ENCODE measurements at places on chromosomes 13 and 19.

- no peak for DNase-seq
Measured at GRCh38 chr13:97371486-97372109, 62.4 kb upstream of the RAP2A start.

DNA sequence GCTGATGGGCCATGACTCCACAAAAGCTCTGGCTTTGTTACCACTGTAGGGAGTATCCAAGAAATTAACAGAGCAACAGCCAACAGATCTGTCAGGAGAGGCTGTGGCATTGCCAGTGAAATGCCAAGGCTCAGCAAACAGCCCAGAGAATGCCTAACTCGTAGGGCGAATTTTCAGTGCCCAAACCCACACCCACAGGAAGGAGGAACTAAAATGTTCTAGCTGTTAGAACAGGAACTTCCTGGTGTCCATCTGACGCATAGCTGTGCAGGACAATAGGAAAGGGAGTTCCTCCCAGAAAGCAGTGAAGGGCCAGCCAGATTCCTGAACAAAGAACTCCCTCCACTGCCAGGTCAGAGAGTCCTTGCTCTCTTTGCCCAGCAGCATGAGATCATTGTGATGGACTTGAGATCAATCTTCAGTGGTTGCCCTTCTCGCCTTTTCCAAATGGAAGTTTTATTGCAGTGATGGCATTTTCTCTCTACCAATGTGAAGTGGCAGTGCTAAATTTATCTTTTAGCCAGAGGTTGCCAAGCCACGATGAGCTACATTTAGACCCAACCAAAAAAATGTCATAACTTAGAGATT lies 224.2 kb upstream of the STARD13 start:
- no peak for DNase-seq

GRCh38 chr19:35777086-35777841 lies 1.9 kb downstream of the ARHGAP33 start:
- no peak for DNase-seq

GRCh38 chr19:6801485-6802086 lies 29.1 kb downstream of the VAV1 start:
- peak; percentile 82 for DNase-seq

DNA sequence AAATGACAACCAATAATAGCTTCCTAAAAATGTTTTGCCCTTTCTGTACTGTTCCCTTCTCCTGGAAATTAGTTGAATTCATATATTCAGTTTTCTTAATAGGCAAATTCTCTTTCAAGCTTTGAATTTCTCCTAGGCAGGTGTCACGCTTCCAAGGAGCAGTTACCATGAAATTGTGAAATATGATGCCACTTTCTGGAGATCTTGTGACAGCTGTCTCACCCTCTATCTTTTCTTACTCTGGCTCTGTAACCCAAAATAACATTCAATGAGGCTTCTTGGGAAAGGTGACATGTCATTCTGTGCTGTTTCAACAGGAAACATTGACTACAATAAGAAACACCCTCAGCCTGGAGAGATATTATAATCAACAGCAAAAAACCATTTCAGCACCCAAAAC lies 80.3 kb upstream of the MRI1 start:
- no peak for DNase-seq

GRCh38 chr19:38693380-38694223 lies 46.2 kb downstream of the ACTN4 start:
- DNase-seq: no peak

DNA sequence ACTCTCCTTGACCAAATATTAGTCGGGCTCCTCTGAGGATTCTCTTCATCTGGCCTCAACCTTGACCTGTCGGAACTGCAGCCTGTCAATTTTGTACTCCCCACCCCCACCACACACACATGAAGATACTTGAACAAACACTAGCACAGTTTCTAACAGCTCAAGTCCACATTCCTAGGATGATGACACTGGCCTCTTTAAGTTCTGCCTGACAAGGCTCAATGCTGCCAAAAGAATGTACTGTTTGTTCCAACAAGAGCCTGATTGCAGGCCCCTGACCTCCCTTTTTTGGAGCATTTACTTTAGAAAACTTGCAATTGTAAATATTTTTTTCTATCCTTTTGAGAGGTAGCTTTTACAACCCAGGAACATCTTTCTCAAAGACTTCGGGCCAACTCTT lies 169.2 kb upstream of the IRS2 start:
- no peak for DNase-seq

GRCh38 chr13:68715651-68716050 lies 1392.0 kb upstream of the ATXN8OS start:
- DNase-seq: no peak

DNA sequence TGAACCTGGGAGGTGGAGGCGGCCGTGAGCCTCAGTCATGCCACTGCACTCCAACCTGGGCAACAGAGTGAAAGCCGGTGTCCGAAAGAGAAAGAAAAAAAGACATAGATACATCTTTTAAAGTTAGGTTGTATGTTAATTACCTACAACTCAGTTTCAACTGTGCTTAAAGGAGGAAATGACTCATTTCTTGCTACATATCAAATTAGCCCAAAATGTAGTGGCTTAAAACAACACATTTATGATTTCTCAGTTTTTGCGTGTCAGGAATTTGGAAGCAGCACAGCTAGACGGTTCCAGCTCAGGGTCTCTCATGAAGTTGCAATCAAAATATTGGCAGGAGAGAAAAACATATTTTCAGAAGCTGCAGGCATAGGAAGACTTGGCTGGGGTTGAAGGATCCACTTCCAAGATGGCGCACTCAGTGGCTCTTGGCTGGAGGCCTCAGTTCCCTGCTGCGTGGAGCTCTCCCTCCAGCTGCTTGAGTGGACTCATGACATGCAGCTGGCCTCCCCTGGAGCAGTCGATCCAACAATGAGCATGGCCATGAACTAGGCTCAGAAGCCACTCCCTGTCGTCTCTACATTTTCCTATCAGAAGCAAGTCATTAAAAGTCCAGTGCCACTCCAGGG lies 7.1 kb downstream of the LDLR start:
- DNase-seq: peak; percentile 46

- no peak for DNase-seq
Measured at GRCh38 chr19:16876904-16877361, 11.9 kb upstream of the F2RL3 start.

DNA sequence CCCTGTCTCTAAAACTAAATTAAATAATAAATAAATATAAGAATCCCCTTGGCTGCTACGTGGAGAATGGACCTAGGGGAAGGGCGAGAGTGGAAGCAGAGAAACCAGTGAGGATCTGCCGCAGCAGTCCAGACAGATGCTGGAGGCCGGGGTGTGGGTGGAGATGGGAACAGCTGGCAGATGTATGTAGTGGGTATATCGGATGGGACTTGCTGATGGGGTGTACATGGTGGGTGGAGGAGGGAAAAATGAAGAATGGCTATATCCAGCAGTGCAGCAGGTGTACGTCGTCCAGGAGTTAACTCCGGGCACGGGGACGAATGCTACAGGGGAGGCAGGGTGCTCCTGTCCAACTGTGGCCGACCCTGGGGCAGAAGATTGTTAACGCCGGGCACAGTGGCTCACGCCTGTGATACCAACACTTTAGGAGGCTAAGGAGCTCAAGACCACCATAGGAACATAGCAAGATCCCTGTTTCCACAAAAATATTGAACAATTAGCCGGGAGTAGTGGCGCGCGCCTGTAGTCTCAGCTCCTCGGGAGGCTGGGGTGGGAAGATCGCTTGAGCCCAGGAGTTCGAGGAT lies 654 bp downstream of the CEP89 start:
- DNase-seq: no peak

GRCh38 chr13:32911506-32911905 lies 104.7 kb upstream of the KL start:
- DNase-seq: no peak

- DNase-seq: peak; percentile 74
Measured at GRCh38 chr13:19586904-19587634, 25.7 kb upstream of the TPTE2 start.

GRCh38 chr13:88456151-88456550 lies 785.0 kb downstream of the SLITRK5 start:
- no peak for DNase-seq

DNA sequence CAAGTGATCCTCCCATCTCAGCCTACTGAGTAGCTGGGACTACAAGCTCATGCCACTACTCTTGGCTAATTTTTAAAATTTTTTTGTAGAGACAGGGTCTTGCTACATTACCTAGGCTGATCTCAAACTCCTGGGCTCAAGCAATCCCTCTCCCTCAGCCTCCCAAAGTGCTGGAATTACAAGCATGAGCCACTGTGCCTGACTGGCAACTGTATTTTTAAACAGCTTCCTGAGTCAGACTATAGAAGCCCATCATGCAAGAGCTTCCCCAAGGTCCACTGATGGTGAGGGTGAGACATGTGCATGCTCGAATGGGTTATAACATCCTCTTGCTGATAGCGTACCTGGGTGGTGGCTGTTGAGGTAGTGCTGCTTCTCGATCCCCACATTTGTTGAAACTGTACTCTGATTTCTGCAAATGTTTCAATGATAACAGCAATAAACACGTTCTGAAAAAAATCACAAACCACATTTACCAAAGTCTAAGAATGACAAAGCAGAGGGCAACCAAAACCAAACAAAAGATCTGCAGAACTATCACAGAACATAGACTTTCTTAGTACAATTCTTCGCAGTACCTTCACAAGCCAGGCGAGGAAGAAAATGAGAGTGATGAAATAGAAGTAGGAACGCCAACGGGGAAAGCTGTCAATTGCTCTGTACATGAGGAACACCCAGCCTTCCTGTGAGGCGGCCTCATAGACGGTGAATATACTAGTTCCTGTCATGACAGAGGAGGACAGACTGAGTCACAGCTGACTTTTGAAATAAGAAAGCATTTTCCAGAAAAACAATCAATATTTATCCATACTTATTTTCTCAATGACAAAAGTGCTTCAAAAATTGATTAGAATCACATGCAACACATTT lies 124.4 kb downstream of the NALCN start:
- DNase-seq: no peak

GRCh38 chr13:21758441-21758840 lies 87.6 kb downstream of the FGF9 start:
- no peak for DNase-seq

DNA sequence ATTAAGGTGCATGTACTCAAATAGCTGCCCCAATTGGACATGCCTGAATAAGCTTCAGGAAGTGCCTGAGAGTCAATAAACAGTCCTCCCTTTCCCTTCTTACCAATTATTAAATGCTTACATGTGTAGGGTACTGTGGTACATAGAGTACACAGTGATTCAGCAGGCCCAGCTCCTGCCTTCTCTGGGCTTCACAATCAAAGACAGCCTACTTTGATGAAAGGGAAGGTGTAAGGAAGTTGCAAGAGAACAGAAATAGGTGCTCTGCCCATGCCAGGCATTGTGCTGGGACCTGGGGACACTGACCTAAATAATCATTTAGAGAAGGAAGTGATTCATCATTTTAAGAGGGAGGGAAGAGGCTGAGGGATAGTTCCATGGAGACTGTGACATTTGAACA lies 17.2 kb downstream of the FRY start:
- DNase-seq: no peak

GRCh38 chr13:74202129-74202813 lies 68.1 kb upstream of the KLF12 start:
- DNase-seq: no peak

DNA sequence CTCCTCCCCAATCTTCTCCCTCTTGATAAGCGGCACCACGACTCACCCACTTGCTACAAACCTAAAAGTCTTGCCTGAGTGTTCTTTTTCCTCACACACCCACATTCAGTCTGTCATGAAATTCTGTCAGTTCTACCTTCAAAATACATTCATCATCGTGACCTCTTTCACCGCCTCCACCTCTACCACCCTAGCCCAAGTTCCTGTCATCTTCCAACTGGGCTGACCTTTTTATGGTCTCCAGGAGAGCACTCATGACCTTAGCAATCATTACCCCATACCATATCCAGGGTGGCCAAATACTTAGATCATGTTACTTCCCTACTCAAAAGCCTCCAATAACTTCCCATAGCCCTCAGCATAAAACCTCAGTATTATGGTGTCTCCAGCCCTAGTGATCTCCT lies 110.4 kb upstream of the TSC22D1 start:
- no peak for DNase-seq

DNA sequence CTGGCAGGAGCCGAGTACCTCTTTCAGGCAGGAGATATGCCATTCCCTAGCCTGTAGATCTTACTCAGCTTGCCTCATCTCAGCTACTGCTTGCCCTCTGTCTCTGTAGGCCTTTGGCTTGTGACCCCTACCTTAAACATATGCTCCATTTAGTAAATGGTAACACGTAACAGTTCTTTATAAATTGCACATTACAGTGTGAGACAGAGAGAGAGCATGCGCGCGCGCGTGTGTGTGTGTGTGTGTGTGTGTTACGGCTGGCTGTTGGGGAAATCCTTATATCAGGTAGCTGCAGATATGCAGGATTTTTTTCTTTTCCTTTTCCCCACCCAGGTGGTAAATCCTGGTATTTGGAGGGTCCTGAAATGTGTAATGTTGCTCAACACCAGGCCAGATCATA lies 4.2 kb downstream of the SPINT2 start:
- no peak for DNase-seq

DNA sequence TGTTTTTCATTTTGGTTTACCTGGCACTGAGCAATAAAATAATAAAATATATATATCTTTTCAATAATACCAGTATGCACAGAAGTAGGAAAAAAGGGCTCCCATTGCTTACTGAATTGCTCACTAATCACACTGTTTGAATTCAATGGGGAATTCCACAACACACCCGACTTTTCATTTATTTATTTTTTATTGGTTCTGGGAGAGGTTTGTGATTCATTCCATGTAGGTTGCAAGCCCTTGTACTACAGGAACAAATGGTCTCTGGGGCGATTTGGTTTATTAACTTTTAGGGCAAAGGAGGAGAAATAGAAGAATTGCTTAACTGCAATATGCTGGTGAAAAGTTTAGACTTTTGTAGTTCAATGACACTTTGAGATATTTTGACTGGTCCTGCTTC lies 207.4 kb downstream of the DCT start:
- no peak for DNase-seq

- peak; percentile 81 for DNase-seq
Measured at GRCh38 chr19:49677901-49678674, 1.0 kb downstream of the PRMT1 start.

- no peak for DNase-seq
Measured at GRCh38 chr13:106675311-106675710, 107.4 kb upstream of the ARGLU1 start.

GRCh38 chr19:44643605-44644401 lies at the start of gene PVR:
Gene PVR, plus strand, starts transcription at chr19:44643910. Its CDS starts 187 bp downstream, at chr19:44644097.
- peak; percentile 49 for DNase-seq
